A549 treated with AZD2906 at 1 μM for 4 hours (cell line): ENCODE measurements at places on chromosomes 7 and 10. TPM values are rescaled to one million over a fixed set of nuclear protein-coding genes. Genes with fewer than 3 reads are reported as not detected.

MINDY4 gene
- 2.3 to 2.4 TPM (median 2.3 TPM) in 5 replicates for total RNA-seq

WASL gene
- 18.8 to 24.6 TPM (median 22.5 TPM) in 5 replicates for total RNA-seq

NUTM2E gene
- 0.34 to 0.51 TPM (median 0.43 TPM) in 5 replicates for total RNA-seq

TMEM254 gene
- total RNA-seq = 16.4 to 24.7 TPM (median 21.5 TPM) in 5 replicates

TMEM196 gene
- not detected in 5 replicates for total RNA-seq

CCDC201 gene
- total RNA-seq = not detected in 5 replicates

NPFFR1 gene
- total RNA-seq = under 0.01 TPM in 1 of 5 replicates, not detected in the others

FEZF1 gene
- not detected in 5 replicates for total RNA-seq

SP8 gene
- not detected in 5 replicates for total RNA-seq

ANKMY2 gene
- 12.0 to 14.9 TPM (median 12.5 TPM) in 5 replicates for total RNA-seq

CHRM2 gene
- total RNA-seq = not detected in 5 replicates

ICA1 gene
- 0.63 to 1.3 TPM (median 1.1 TPM) in 5 replicates for total RNA-seq

OR6B1 gene
- total RNA-seq = not detected in 5 replicates

HERC4 gene
- total RNA-seq = 21.5 to 32.0 TPM (median 24.5 TPM) in 5 replicates

PHYH gene
- 28.7 to 36.6 TPM (median 31.0 TPM) in 5 replicates for total RNA-seq

SORCS3 gene
- not detected in 5 replicates for total RNA-seq

TMEM26 gene
- 0.05 to 0.10 TPM (median 0.06 TPM) in 5 replicates for total RNA-seq

CRHR2 gene
- 0.02 to 0.08 TPM in 2 of 5 replicates, not detected in the others for total RNA-seq

PTPN20 gene
- 3.1 to 4.3 TPM (median 3.6 TPM) in 5 replicates for total RNA-seq

HIBADH gene
- 38.6 to 45.8 TPM (median 42.0 TPM) in 5 replicates for total RNA-seq
